DMS79 treated with DMSO at 0.1 percent for 48 hours (cell line): ENCODE measurements at places on chromosomes 13 and 19.

- no peak for DNase-seq
Measured at GRCh38 chr13:40370661-40371060, 295.8 kb downstream of the FOXO1 start.

DNA sequence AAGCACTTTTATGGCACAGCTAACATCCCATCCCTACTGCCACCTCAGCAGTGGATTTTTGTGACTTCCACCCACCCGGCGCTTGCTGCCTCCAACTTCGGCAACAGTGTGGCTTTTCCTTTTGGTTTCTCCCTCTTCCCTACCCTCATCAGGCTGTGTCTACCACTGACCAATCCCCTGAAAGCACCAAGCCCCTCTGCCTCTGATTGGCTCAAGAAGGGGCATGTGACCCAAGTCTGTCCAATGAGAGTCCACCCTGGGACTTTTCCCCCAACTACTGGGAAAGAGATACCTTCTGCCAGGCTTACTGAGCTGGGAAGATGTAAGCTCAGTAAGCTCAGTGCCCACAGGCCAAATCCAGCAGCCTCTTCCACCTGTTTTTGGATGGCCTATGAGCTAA, 5.8 kb downstream of the SMIM7 start:
- no peak for DNase-seq

DNA sequence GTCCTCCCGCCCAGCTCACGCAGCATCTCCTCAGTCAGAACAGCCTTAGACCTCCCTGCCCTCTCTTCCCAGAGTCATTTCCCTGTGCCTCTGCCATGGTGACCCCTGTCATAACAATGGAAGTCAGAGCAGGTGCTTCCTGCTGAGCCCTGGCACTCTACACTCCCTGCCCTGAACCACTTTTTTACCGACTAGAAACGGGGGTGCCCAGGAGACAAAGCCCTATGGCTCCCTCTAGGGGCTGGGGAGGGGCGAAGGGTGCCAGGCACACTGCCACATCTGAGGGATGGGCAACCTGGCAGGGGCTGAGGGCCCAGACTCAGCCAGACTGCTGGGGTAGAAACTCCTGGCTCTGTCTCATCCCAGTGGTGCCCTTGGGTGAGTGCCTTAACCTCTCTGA, 16.4 kb downstream of the ZNF574 start:
- DNase-seq = peak; percentile 47

DNA sequence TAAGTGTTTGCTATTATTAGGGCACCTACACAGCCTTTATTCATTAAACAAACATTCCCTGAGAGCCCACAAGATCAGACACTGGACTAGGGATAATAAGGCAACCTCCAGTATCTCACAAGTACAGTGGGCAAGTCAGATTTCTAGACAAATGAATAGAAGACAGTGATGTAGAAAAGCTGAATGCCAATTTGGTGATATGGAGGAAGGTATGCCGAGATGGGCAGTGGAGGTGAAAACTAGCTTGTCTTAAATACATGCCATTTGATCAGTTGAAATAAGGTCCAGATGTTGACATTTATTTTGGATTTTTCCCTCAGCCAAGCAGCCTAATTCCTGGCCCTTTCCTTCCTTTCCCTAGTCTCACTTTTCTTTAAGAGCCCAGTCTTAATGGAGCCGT, 130.3 kb downstream of the RXFP2 start:
- no peak for DNase-seq

DNA sequence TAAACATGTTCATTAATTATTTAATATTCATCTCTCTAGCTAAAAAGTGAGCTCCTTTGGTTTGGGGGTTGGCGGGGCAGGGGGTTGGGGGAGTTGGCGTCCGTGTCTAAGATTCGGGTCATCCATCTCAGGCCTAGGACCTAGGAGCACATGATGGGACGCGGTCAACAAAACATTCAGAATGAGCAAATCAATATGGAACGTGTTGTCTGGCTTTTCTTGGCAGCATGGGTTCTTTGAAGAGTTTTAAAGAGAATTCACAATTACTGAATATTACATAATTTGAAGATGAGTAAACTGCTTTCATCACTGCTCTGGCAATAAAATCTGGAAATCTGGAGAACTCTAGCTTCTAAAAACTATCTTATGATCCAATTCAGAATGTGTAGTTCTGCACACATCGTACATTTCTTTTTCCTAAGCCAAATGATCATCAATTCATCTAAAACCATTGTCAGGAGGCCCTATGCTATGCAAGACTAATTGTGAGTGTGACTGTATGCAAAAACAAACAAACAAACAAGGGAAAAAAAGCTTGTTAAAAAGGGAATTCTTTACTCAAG, 5.4 kb upstream of the ARGLU1 start:
- DNase-seq = no peak

- no peak for DNase-seq
Measured at GRCh38 chr13:40433577-40433976, 232.9 kb downstream of the FOXO1 start.

GRCh38 chr13:28611654-28612131, 47.2 kb upstream of the POMP start:
- no peak for DNase-seq

GRCh38 chr13:69202996-69203395, 904.6 kb upstream of the ATXN8OS start:
- DNase-seq = no peak

GRCh38 chr13:69947582-69947981, 160.0 kb upstream of the ATXN8OS start:
- DNase-seq = peak; percentile 52

DNA sequence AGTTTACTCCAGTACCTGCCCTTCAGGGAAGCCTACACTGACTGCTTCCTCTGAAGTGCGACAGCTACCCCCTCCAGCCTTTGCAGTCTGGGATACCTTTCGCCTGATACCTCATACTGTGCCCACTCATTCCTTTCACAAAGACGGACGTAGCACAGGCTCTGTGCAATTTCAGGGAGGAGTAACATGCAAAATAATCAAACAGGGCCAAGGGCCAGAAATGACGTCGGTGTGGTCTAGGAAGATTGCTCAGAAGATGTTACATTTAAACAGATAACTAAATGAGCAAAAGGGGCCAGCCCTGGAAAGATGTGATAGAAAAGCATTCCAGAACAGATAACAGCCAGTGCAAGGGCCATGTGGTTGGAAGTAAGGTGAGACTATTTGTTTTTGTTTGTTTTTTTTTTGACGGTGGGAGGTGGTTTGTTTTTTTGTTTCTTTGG, 6.6 kb upstream of the DDX39A start:
- no peak for DNase-seq

DNA sequence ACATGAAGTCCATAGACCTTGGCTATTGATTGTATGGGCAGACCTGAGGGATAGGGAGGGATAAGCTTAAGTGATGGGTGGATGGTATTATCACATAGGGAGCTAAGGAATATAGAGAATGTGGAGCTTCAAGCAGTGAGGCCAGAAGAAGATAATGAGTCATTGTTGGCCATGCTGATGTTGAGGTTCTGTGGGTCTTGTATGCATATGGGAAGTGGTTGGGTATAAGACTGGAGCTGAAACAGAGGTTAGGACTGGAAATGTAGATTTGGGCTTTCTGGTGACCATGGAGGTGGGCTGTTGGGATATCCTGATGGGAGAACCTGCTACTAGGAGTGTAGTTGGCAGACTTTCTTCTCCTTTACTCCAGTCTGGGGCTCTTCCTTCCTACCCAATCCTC, 73.7 kb upstream of the TSC22D1 start:
- DNase-seq = no peak

DNA sequence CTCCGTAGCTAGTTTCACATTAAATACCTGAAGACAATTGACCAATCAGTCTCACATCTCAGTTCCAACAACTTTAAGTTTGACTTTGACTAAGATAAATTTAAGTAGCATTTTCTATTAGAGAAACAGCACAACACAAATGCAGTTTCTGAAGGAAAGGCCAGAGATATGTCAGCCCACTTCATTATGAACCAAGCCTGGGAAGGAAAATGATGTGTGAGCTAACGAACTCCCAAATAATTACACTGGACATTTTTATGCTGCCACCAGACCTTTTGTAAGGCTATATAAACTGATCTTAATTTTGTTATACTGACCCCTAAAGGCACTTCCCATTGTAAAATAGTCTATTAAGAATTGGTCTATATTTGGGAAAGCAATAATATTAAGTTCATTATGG, 57.9 kb upstream of the DACH1 start:
- no peak for DNase-seq

- no peak for DNase-seq
Measured at GRCh38 chr13:39362652-39363381, 240.2 kb downstream of the LHFPL6 start.
